ENCODE measurements at places on chromosomes 11 and 22.

DNA sequence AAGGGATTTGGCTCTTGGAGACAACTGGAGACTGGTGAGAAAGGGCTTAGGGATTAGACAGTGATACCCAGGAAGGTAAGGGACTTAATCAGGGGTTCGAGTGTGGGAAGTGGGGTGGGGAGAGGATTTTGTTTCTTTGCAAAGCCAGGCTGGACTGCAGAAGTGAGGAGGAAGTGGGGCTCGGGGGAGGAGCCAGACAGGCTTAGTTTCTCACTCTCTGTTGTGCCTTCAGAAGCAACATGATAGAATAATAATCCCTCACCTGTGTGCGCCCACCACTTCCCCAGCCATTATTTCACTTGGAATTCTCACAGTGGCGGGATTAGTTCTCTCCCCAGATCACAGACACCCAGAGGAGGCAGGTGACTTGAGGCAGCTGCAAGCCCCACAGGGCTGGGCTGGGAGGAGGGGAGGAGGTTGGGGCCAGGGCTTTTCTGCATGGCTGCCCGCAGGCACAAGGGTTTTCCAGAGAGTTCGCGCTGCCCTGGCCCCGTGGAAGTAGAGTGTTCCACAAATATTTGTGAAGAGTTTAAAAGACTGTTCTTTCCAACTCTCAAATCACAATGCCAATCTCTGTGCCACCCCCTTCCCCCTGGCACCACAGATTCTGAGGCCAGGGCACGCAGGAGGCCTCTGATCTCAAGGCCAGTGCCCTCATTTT, 4.0 kb upstream of the SEC14L2 start:
- DNase-seq: no peak

DNA sequence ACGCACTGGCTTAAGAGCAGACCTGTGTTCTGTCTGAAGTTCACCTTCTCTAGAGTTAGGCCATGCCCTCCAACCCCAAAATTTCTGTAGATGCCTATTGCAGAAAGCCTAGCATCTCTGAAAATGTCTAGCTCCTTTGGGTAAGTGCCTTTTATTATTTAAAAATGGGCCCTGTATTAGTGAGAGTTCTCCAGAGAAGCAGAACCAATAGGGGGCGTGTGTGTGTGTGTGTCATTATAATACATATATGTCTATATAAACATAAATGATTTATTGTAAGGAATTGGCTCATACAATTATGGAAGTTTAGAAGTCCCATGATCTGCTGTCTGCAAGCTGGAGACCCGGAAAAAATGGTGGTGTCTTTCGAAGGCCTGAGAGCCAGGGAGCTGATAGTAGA, 144.7 kb downstream of the TTC17 start:
- DNase-seq: no peak

- DNase-seq: no peak
Observed at GRCh38 chr11:65782816-65783228, 2.0 kb upstream of the AP5B1 start.

- no peak for DNase-seq
Observed at GRCh38 chr11:45025716-45026492, 75.2 kb upstream of the TP53I11 start.

- no peak for DNase-seq
Observed at GRCh38 chr11:126469311-126469710, 113.8 kb downstream of the ST3GAL4 start.

- no peak for DNase-seq
Observed at GRCh38 chr22:22558071-22558971, 744 bp downstream of the PRAME start.

DNA sequence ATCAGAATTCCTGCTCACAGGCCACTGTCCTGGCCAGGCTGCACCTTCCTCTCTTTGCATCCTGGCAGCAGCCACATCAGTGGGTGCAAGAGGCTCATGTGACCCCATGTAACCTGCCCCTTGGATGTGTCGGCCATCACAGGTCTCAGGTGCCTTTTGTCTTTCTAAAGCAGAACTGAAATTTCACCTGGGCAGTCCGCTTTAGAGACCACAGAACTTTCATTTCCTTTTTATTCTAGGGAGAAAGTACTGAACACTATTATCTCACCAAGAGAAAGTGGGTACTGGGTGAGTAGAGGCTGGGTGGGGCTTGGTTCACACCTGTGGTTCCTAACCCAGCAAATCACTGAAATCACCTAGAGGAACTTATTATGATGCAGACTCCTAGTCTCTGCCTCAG, 51.7 kb upstream of the NUP160 start:
- no peak for DNase-seq

- no peak for DNase-seq
Observed at GRCh38 chr11:122743949-122744348, 88.4 kb downstream of the UBASH3B start.

DNA sequence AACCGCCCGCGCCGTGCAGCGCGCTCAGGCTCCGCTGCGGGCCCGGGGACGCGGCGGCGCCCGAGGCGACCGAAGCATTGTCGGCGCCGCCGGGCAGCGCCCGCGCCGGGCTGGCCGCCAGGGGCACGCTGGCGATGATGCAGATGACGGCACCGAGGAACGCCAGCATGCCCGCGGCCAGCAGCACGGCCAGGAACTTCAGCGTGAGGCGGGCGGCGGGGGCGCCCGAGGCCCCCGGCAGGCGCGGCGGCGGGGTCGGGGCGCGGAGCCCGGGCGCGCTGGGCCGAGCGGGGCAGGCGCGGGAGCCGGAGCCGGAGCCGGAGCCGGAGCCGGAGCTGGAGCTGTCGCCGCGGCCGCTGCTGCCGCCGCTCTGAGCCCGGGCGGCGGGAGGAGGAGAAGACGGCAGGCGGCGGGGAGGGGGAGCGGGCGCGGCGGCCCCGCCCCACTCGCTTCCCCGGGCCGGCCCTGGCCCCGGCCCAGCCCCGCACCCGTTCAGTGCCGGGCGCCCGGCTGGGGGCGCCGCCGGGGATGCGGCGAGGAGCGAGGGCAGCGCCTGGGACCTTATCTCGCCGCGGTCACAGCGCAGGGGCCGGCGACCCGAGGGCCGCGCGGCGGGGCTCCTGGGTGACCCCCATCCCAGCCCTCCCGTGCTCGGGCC, at the start of gene NPTXR:
Gene NPTXR, minus strand, starts transcription at position 372 of the 658 bp plus-strand sequence.
- DNase-seq: no peak

DNA sequence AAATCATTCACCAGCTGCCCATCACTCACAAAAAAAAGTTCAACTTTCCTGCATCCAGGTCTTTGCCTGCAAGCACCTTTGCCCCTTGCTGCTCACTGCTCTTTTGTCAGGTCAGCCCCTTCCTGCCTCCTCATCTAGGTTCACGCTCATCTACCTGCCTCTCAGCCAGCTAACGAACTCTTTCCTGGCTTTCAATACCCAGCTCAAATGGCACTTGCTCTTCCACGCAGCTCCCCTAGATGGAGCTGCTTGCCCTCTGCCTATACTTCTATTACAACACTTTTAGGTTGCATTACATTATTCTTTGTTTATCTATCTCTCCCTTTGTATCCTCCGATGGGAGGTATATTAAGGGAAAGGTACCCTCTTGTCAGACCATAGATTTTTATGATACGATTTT, 78.9 kb upstream of the TBCEL start:
- DNase-seq: no peak

GRCh38 chr11:69878927-69879728, 59.9 kb upstream of the FGF3 start:
- no peak for DNase-seq

DNA sequence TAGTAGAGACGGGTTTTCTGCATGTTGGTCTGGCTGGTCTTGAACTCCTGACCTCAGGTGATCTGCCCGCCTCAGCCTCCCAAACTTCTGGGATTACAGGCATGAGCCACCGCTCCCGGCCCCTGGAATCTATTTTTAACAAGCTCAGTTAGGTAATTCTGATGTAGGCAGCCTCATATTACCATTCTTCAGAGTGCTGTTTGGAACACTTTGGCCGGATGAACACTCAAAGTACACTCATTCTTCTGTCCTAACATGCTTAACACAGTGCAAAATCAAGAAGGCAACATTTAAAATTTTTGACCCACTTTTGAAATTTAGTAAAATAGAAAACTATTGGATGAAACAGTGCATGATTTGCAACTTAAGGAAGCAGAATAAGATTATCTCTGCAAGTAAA, 586.7 kb upstream of the CHORDC1 start:
- DNase-seq: no peak

- DNase-seq: no peak
Observed at GRCh38 chr11:46404476-46405017, 13.0 kb upstream of the CHRM4 start.

- DNase-seq: peak; percentile 91
Observed at GRCh38 chr11:113384551-113384950, 3.0 kb upstream of the ANKK1 start.

- DNase-seq: no peak
Observed at GRCh38 chr11:76724171-76724768, 53.7 kb upstream of the LRRC32 start.

GRCh38 chr11:2763984-2764383, 64.2 kb upstream of the KCNQ1OT1 start:
- no peak for DNase-seq

GRCh38 chr11:122214567-122214966, 98.6 kb upstream of the BLID start:
- DNase-seq: no peak

DNA sequence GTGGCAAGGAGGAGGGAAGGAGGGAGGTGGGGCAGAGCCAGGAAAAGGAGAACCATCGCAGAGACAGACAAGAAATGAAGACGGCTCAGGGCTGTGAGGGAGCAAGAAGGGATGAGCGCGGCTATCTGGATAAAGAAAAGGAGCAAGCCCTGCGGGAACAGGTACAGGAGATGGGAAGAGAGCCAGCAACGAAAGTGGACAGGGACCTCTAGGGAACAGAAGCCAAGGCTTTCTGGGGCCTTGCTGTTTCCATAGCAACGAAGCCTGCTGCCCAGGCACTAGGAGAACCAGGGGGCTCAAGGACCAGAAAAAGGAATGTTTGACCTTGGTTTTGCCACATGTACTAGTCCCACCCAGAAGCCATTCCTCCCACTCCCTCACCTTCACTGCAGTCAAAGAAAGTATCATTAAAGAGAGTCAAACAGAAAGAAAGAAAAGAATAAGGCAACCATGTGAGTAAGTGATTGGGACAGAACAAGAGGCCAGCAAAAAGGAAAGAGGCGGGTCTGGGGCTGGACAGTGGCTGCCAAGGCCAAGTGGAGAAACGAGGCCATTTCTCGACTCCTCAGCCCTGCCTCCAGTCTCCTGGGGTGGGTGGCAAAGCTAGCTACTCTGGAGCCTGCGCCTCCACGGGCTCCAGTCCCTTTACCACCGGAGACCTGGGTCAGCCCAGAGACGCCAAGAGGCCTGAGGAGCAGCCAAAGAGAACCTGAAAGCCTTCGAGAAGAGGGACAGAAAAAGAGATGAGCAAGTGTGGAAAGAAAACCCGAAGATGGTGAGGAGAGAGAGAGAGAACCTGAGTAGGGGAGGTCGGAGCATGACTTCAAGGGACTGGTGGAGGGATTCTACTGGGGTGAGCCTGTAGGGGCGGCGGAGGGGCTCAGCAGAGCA, 35.1 kb downstream of the NRXN2 start:
- no peak for DNase-seq

DNA sequence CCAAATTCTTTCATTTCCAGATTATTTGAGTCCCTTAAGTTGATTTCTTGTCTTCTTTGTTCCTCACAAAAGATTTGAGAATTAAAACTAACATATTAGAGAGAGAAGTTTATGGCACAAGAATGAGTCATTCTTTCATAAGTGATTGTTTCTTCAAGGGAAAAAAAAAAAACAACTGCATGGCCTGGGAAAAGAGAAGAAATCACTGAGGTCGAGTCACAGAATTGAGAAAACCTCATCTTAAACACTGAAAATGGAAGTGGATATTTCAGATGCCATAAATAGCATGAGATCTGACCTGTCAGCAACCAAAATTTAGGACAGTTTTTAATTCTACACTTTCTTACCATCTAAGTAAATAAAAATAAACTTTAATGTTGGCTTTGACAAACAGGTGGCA, 87.2 kb downstream of the CWF19L2 start:
- DNase-seq: no peak

- DNase-seq: no peak
Observed at GRCh38 chr22:31262312-31263133, 29.8 kb downstream of the PIK3IP1 start.

DNA sequence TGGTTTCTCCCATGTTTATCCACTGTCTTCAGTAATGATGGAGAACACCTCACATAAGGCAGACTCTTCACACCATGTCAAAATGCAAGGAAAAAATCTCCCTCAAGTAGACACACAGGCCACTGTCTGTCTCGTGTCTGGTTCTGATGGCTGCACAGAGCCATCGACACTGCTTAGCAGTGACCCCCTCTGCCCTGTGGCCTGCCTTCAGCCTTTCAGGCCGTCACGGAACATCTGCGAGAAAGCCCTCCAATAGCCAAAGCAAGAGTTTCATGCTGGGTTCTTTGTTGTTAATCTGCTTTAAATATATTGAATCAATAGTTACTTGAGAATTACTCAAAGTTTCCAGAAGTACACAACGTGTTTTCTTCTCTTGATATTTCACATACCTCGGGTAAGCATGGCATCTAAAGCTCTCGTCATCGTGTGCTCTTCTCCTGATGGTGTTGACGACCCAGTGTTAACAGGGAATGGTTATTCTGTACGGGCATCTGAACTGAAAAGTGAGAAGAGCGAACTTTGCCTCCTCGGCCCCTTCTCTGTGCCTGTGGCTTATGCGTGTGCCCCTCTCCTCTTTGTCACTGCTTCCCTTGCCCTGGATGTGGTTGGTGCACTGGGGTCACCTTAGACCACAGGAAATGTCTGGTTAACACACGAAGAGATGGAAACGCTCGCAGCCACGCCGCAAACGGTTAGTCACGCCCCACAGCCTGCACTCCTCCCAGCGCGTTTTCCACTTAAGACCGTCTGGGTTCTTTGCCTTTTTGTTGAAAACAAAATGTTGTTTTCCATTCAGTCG, 33.4 kb upstream of the CTTN start:
- DNase-seq: no peak

- no peak for DNase-seq
Observed at GRCh38 chr11:119480380-119481020, 57.5 kb upstream of the THY1 start.

- no peak for DNase-seq
Observed at GRCh38 chr22:42909363-42910058, 52.4 kb upstream of the ARFGAP3 start.

DNA sequence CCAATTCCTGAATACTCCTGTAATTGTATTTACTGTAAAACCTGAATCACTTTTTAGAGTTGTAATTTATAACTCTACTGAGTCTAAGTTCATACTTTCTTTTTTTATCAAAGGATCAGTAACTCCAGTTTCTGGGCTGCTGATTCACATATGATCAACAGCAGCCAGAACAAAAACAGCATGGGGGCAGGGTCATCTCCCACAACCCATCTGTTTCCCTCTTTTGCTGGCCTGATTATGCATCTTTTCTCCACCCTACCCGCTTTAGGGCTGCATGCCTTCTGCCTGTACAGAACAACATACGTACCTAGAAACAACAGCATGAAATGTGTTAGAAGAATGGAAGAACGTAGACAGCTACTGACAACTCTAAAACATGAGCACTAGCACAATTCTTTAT, 76.0 kb downstream of the MRTFA start:
- DNase-seq: no peak

- no peak for DNase-seq
Observed at GRCh38 chr11:81036168-81036870, 1595.5 kb upstream of the TENM4 start.

- no peak for DNase-seq
Observed at GRCh38 chr22:37254867-37255233, 10.8 kb upstream of the RAC2 start.

GRCh38 chr11:12547953-12548650, 126.1 kb upstream of the TEAD1 start:
- no peak for DNase-seq

- DNase-seq: peak; percentile 25
Observed at GRCh38 chr11:125874556-125875124, 12.8 kb upstream of the HYLS1 start.

GRCh38 chr11:104328512-104328907, 164.6 kb upstream of the PDGFD start:
- no peak for DNase-seq
